ENCODE measurements at places on chromosomes 5 and 9.

GRCh38 chr9:92631452-92632343, 38.2 kb downstream of the IPPK start:
- no peak for DNase-seq

DNA sequence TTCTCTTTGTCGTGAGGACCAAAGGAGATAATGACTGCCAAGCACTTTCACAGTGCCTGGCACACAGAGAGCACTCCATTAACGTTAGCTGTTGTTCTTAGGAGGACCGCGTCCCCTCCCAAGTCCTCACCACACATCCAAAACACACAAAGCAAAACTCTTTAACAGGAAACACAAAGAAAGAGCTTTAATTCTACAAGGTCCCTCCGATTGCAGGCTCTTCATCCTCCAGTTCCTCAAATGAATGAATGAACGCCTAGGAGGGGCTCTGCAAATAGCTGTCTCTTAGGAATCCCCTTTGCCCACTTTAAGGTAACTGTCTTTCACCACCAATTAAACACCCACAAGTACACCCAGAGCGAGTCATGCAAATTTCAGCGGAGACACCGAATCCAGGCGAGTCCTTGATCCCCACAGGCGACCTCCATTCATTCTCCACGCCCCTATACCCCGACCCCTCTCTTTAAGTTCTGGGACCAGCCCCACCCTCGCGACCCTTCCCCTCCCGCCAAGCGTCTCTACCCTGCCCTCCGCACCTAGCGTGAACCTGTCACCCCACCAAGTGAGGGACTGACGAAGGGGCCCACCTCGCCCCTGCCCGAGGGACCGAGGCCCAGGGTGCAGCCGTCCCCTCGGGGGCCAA, 644 bp downstream of the TSC1 start:
- peak; percentile 18 for DNase-seq

GRCh38 chr9:127444283-127444920, 6.8 kb downstream of the RPL12 start:
- no peak for DNase-seq

GRCh38 chr9:128499920-128500319, 4.6 kb upstream of the GLE1 start:
- DNase-seq = no peak

DNA sequence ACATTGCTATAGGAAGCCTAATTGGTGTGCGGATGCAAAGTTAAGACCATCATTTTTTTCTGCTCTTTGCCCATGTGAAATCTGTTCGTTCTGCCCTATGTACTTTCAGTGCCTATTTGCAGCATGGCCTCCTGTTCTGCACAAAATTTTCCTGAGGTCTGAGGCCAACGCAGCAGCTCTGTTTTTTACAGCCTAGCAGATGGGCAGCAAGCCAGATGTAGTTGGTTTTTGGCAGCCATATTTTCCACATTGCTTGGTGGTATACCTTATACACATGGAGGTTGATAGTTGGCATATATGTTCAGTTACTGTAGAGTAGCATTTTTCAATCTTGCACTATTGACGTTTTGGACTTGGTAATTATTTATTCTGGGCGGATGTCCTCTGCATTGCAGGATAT, 133.5 kb upstream of the MRPS30 start:
- no peak for DNase-seq

DNA sequence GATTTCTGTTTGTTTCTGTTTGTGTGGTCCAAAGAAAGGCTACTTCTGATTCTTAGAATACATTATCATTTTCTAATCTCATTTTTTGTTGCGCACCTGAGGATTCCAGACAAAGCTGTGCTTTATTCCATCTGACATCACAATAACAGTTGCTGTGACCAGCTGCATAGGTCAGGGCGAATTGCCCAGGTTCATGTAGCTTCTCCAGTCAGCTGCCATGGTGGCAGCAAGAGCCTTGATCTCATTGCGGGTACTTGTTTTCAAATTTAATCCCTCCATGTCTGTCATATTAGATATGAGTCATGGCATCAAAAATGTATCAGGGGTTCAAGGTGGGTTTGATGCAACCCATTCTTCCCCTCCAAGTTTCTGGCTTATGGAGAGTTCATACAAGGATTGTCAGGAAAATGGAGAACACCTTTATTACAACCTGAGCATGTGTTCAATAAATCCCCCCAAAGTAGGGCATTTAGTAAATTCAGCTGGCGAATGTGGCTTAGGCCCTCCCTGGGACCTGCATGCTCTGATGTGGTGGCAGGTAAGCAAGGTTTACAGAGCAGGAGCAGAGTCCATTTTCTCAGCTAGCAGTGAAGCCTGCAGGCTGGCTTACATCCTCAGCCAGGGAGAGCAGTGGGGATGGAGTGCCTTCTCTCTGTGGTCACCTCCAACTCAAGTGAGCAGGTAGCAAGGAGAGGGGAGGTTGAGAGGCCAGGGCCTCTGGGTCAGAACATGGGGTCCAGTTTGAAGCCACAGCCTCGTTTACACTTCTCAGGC, 13.9 kb downstream of the CAVIN4 start:
- no peak for DNase-seq

DNA sequence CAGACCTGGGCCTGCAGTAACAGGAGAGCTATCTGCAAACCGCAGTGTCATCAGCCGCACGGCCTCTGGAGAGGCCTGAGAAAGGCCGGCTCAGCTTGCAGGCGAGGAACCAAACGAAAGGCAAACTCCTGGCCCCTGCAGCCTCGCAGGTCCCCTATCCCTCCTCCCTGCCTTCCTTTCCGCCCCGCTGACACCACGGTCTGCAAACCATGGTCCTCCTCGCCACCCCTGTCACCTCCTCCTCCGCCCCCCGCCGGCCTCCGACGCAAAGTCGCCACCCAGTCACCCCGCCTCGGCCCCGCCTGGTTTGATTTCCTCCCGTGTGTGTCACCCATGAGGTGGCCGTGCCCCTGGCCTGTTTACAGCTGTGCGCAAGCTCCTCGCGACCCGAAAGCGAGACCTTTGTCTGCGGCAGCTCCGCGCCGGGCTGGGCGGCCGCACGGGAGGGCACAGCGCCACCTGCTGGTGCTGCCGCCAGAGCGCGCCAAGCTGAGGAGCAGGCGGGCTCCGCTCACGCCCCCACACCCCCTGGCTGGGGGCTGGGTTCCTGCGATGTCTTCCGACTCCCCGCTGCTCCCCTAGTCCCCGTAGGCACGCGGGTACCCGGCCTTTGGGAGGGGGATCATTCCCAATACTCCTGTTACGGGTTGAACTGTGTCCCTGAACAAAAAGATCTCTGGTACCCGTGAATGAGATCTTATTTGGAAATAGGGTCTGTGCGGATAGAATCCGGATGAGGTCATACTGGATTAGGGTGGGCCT, 19.4 kb downstream of the GBGT1 start:
- peak; percentile 79 for DNase-seq

GRCh38 chr5:102388235-102388634, 92.2 kb upstream of the SLCO4C1 start:
- DNase-seq = no peak

DNA sequence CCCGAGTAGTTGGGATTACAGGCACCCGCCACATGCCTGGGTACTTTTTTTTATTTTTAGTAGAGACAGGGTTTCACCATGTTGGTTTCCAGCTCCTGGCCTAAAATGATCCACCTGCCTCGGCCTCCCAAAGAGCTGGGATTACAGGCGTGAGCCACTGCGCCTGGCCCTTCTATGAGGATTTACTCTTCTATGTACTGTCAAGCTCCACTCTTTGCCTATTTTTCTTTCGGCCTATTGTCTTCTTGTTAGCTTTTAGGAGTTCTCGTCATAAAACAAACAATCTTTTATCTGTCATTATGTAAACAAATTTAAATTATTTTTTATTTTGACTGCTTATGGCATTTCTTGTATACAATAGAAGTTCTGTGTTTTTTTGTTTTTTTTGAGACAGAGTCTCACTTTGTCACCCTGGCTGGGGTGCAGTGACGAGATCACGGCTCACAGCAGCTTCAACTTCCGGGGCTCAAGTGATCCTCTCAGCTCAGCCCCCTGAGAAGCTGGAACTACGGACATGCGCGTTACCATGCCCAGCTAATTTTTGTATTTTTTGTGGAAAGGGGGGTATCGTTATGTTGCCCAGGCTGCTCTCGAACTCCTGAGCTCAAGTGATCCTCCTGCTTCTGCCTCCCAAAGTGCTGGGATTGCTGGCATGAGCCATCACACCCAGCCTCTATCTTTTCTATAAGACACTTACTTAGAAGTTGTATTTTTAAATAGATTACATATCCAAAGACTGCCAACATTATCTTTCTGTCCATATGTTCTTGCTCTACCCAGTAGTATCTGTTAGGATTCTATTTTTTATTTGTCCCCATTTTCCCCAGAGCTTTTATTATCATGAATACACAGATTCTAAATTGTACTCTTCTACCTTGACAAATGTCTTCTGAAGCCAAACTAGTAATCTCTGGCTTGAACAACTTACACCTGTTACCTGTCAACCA, 29.2 kb downstream of the CSNK1A1 start:
- DNase-seq = no peak

- DNase-seq = no peak
These were observed 354.3 kb upstream of the CDH9 start for GRCh38 chr5:27392716-27393115.

DNA sequence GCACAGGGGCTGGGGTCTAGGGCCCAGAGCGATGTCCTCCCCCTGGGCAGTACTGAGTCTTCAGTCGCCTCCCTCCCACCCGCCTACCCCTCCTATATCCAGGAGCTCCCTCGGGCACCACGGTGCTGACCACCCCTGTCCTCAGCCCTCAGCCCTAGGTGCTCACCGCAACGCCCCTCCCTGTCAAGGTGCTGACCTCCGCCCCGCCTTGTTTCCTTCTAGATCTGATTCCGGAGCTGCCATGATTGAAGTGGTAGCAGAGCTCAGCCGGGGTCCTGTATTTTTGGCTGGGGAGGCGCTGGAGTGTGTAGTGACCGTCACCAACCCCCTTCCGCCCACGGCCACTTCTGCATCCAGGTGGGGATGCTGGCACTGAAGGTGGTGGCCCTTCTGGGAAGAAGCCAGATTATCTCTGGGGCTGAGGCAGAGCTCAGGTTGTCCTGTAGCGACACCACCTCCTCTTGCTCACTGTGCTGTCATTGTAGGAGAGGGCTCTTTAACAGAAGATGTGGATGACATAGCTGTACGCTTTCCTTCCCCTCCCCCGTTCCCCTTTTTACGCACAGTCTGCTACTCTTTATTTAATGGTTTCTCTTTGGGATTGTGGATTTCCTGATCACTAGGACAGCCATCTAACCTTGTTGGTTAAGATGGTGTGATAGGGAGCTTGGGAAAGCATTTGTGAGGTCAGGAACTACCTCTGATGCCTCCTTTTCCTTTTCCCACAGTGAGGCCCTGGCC, 598 bp downstream of the RGP1 start:
- DNase-seq = peak; percentile 45

DNA sequence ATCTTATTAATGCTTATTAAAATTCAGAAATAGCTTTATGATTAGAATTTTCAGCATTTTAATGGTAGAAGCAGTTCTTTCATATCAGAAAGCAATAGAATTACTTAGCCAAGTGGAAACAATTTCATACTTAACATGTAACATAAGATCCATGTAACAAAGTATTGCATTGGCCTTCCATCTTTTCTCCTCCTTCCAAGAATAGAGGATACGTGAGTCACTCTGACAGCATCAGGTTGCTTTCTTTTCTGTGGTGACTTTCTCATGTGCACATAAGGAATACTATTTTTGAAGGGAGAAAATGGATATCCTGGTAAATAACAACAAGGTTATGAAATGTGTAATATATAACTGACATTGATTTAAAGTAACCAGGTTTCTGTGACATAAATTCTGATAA, 272.2 kb downstream of the ANXA1 start:
- no peak for DNase-seq

GRCh38 chr5:34656001-34656699, at the start of gene RAI14:
TSS of gene RAI14 (plus strand) at chr5:34656328. CDS start at chr5:34686920, 30,592 bp downstream.
- peak; percentile 82 for DNase-seq

GRCh38 chr5:192970-193831, 1.9 kb downstream of the LRRC14B start:
- DNase-seq = no peak

DNA sequence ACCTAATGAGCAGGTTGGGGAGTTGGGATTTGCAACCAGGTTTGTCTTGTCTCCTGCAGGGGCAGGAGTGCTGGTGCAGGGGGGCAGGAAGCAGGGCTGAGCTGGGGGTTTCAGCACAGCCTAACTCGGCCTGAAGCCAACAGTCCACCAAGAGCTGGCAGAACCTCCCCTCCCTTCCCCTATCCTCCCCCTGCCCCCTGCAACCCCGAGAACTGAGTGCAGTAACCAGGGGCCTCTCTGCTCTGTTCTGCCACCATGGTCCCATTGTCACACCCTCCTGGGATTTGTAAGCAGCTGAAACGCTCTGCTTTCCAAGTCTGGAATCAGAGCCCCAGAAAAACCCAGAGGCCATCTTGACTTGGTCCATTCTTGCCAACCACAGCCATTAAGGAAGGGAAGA, 72.9 kb downstream of the ARHGEF37 start:
- DNase-seq = no peak

DNA sequence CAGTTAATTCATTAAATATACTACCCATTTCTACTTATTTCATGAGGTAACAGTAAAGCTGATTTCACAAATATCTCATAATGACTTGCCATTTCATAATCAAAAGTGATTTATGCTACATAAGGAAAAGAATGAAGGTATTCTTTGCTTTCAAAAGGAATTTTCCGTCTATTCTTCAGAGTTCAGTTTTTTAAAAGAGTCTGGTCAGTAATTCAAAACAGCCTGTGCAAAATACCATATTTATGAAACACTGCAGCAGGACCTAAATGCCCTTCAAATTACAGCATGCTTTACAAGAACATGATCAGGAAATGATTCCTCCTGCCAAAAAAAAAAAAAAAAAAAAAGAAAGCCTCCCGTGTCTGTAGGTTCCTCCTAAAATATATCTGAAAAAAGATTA, 154.7 kb downstream of the KIAA0825 start:
- DNase-seq = no peak

DNA sequence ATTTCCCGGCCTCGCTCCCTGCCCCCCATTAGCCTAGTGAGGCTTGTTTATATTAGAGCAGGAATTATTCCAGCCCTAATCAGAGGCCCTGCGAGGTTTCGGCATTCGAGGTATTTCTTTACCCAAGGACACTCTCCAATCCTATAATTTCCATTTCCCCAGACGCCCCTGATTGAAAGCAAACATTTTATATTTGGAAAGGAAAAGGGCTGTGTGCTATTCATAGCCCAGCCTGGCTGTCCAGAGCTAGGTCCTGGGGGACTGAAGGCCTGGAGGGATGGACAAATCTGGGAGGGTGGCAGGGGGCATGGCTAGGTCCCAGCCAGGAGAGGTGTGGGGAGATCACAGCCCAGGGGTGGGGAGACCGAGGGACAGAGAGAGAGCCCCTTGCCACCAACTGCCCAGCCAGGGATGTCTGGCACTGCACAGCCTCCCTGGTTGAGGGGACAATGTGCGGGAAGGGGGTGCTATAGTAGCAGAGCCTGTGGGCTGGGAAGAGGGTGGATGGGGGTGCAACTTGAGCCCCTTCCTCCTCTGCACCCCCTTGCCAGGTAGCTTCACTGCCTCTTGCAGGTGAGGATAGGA, 125.1 kb downstream of the BARX1 start:
- no peak for DNase-seq

DNA sequence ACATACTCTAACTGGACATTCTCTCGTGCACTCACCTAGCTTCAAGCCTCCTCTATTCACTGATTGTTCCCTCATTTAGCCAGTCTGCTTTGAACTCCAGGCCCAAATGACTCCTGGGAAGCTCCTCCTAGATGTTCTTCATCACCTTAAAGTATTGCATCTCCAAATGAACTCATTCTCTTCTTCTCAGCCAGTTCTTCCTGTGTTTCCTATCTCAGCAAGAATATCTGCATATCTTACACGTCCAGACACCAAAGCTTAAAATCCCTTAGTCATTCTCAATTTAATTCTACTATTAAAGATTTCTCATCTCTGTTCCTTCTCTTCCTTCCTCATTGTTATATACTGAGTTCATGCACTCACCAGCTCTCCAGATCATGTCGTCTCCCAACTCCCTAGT, 118.6 kb upstream of the DAB2 start:
- peak; percentile 12 for DNase-seq

GRCh38 chr5:160926428-160926827, 74.4 kb upstream of the ATP10B start:
- no peak for DNase-seq
